Esophagus muscularis mucosa (tissue), 4 donors: ENCODE measurements at places on chromosomes 16 and 17. TPM values are rescaled to one million over a fixed set of nuclear protein-coding genes. Genes with fewer than 3 reads are reported as not detected.

GRCh38 chr16:72930396-72930795 is 117.5 kb downstream of the ZFHX3 start:
- no peaks in the 10 kb centered on the region for H3K27me3 ChIP-seq
- H3K36me3 ChIP-seq: no peaks in the 10 kb centered on the region
- H3K4me3 ChIP-seq: no peak overlapping the region
- DNase-seq: no peak

DNA sequence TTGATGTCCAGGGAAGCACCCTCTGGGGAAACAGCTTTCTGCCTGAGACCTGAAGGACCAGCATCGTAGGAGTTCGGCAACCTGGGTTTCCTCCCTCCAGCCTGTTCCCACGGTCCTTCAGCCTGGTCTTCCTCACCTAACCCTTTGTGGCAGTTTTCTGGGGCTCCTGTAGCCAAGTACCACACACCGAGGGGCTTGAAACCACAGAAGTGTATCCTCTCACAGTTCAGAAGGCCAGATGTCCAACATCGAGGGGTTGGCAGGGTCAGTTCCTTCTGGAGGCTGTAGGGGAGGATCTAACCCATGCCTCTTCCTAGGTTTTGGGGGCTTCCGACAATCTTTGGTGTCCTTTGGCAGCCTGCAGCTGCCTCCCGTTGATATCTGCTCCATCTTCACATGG is 381.0 kb upstream of the TNRC6C start:
- H3K4me3 ChIP-seq: no peak overlapping the region
- H3K27me3 ChIP-seq: no peaks in the 10 kb centered on the region
- no peaks in the 10 kb centered on the region for H3K4me1 ChIP-seq

DNA sequence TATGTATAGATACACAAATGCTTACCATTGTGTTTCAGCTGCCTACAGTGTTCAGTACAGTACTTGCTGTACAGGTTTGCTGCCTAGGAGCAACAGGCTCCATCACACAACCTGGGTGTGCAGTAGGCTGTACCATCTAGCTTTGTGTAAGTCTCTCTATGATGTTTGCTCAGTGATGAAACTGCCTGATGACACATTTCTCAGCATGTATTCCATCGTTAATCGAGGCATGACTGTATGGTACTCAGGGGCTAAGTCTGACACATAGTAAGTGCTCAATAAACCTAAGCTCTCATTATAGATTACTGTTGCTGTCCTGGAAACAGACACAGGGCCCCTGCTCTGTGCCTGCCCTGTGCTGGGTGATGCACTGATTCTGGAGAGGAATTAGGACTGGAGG is 18.1 kb downstream of the KCNJ12 start:
- no peak overlapping the region for H3K27ac ChIP-seq
- no peak for DNase-seq
- H3K27me3 ChIP-seq: no peaks in the 10 kb centered on the region
- H3K4me3 ChIP-seq: no peak overlapping the region

TADA2A gene
- 19.6 TPM for total RNA-seq

GRCh38 chr17:20262226-20263114 is 204.9 kb downstream of the LGALS9B start:
- H3K27me3 ChIP-seq: no peaks in the 10 kb centered on the region
- DNase-seq: no peak
- H3K36me3 ChIP-seq: peaks cover 12% of the 10 kb centered on the region
- H3K27ac ChIP-seq: no peak overlapping the region

EVI2A gene
- 10.6 TPM for total RNA-seq

PIK3R6 gene
- total RNA-seq: 3.3 TPM

GRCh38 chr17:45403906-45404490 is 28.7 kb downstream of the ARHGAP27 start:
- no peak overlapping the region for H3K4me3 ChIP-seq
- no peaks in the 10 kb centered on the region for H3K36me3 ChIP-seq
- peaks cover 25% of the 10 kb centered on the region for H3K27me3 ChIP-seq
- DNase-seq: no peak
- no peak overlapping the region for H3K27ac ChIP-seq

GRCh38 chr17:73660366-73660765 is 16.1 kb upstream of the SDK2 start:
- H3K36me3 ChIP-seq: no peaks in the 10 kb centered on the region
- H3K4me1 ChIP-seq: no peaks in the 10 kb centered on the region
- H3K27ac ChIP-seq: no peak overlapping the region

- no peak for DNase-seq
- no peaks in the 10 kb centered on the region for H3K27me3 ChIP-seq
- no peaks in the 10 kb centered on the region for H3K4me1 ChIP-seq
- H3K36me3 ChIP-seq: peaks cover 67% of the 10 kb centered on the region
- H3K27ac ChIP-seq: no peak overlapping the region
- H3K4me3 ChIP-seq: no peak overlapping the region
These were observed 39.1 kb downstream of the CCDC57 start for GRCh38 chr17:82173351-82174041.

ATP2A1 gene
- total RNA-seq: 0.86 TPM

DNA sequence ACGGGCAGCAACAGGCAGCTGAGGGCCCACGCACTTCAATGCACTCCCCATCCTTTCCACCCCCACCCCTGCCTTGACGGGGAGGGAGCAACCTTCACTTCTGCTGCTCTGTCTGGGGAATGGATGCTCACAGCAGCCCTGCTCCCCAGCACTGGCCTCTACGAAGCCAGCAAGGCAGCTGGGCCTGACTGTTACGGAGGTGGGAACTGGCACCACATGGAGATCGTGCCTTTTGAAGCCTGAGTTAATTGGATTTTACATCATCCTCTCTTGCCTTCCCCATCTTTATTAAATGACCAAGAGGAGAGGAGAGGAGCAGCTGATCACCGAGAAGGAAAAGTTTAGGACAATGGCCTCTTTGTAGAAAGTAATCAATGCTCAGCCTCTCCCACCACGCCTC is 187.0 kb upstream of the RPL38 start:
- H3K27me3 ChIP-seq: no peaks in the 10 kb centered on the region
- H3K27ac ChIP-seq: no peak overlapping the region
- no peaks in the 10 kb centered on the region for H3K4me1 ChIP-seq
- no peaks in the 10 kb centered on the region for H3K36me3 ChIP-seq
- H3K4me3 ChIP-seq: no peak overlapping the region

OR3A1 gene
- total RNA-seq: not detected

MED13 gene
- 49.4 TPM for total RNA-seq

HOXB1 gene
- total RNA-seq: not detected

- DNase-seq: no peak
- H3K27me3 ChIP-seq: no peaks in the 10 kb centered on the region
- no peak overlapping the region for H3K4me3 ChIP-seq
These were observed 2.2 kb downstream of the LDHD start for GRCh38 chr16:75114179-75114945.

- DNase-seq: no peak
- H3K4me1 ChIP-seq: no peaks in the 10 kb centered on the region
- peaks cover 7% of the 10 kb centered on the region for H3K27me3 ChIP-seq
- no peaks in the 10 kb centered on the region for H3K36me3 ChIP-seq
- no peak overlapping the region for H3K4me3 ChIP-seq
These were observed 31.5 kb upstream of the SHISA9 start for GRCh38 chr16:12869698-12870427.

- H3K36me3 ChIP-seq: peaks cover 28% of the 10 kb centered on the region
- DNase-seq: no peak
- H3K4me3 ChIP-seq: no peak overlapping the region
- no peaks in the 10 kb centered on the region for H3K4me1 ChIP-seq
- H3K27ac ChIP-seq: no peak overlapping the region
These were observed 67.0 kb downstream of the CACNG1 start for GRCh38 chr17:67111327-67111726.

GRCh38 chr16:8632675-8633182 is 11.2 kb downstream of the METTL22 start:
- DNase-seq: no peak
- peak overlapping the region; percentile 52 for H3K27ac ChIP-seq
- no peak overlapping the region for H3K4me3 ChIP-seq
- H3K27me3 ChIP-seq: no peaks in the 10 kb centered on the region

DNA sequence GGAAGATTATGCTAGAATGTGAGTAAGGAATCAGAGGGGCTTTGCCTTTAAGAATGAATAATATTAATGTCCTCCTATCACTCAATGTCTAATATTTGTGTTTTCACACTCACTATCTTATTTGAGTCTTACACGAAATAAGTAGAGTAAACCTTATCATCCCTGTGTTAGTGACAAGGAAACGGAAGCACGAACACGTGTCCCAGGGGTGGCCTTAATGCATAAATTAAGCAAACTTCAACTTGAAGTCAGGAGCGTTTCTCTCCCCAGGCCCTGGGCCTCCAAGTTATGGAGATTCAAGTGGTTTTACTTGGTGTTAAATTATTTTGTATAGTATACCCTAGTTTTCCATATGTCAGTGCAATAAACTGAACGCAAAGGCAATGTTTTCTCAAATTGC is 96.0 kb downstream of the WDR59 start:
- no peak overlapping the region for H3K27ac ChIP-seq
- no peak overlapping the region for H3K4me3 ChIP-seq
- no peak for DNase-seq
- H3K27me3 ChIP-seq: no peaks in the 10 kb centered on the region
- H3K4me1 ChIP-seq: no peaks in the 10 kb centered on the region

- H3K27me3 ChIP-seq: no peaks in the 10 kb centered on the region
- no peaks in the 10 kb centered on the region for H3K4me1 ChIP-seq
- DNase-seq: no peak
- H3K36me3 ChIP-seq: no peaks in the 10 kb centered on the region
- no peak overlapping the region for H3K4me3 ChIP-seq
- H3K27ac ChIP-seq: no peak overlapping the region
These were observed 13.2 kb downstream of the ZNF469 start for GRCh38 chr16:88395669-88396584.

DNA sequence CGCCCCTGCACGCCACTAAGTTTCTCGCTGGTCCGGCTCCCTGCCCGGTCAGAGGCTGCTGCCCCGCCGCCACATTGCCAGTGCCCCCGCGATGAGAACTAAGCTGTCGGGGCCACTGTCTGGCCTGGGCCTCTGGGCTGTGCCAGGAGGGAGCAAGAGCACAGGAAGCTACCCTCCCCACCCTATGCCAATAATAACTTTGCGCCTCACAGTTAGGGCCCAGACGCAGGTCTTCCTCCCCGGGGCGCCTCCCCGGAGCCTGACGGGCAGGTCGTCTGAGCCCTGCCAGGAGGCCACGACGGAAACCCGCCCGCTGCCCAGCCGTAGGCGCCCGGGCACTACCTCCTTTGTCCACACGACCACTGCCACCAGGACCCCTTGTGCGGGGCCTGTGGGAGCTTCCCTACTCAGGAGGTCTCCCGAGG is 1.5 kb downstream of the ZFPM1 start:
- H3K27me3 ChIP-seq: peaks cover 23% of the 10 kb centered on the region
- H3K4me1 ChIP-seq: peaks cover 42% of the 10 kb centered on the region
- no peak overlapping the region for H3K27ac ChIP-seq
- H3K36me3 ChIP-seq: no peaks in the 10 kb centered on the region

ZFPM1 gene
- 1.4 TPM for total RNA-seq

DNA sequence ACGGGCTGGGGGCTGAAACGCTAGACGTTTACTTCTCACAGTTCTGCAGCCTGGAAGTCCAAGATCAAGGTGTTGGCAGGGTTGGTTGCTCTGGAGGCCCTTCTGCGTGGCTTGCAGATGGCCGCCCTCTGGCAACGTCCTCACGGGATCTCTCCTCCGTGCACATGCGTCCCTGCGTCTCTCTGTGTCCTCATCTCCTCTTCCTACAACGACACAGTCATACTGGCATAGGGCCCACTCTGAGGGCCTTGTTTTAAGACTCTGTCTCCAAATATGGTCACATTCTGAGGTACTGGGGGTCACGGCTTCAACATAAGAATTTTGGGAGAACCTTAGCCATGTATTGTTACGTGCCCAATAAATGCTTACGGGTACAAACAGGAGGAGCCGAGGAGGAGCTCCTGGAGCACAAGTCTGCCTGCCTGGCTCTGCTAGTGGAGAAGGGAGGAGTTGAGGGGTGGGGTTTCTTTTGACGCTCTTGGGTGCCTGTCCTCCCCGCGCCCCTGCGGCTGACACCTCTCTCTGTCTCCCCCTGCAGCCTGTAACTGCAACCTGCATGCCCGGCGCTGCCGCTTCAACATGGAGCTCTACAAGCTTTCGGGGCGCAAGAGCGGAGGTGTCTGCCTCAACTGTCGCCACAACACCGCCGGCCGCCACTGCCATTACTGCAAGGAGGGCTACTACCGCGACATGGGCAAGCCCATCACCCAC is 141.1 kb downstream of the NTN1 start:
- no peak overlapping the region for H3K4me3 ChIP-seq
- no peak for DNase-seq
- peaks cover 39% of the 10 kb centered on the region for H3K36me3 ChIP-seq
- H3K27ac ChIP-seq: peak overlapping the region; percentile 26
- H3K4me1 ChIP-seq: peaks cover 31% of the 10 kb centered on the region

- no peak for DNase-seq
- no peak overlapping the region for H3K4me3 ChIP-seq
- H3K27ac ChIP-seq: no peak overlapping the region
- H3K27me3 ChIP-seq: no peaks in the 10 kb centered on the region
- peaks cover 68% of the 10 kb centered on the region for H3K36me3 ChIP-seq
- no peaks in the 10 kb centered on the region for H3K4me1 ChIP-seq
These were observed 17.9 kb downstream of the PSME3IP1 start for GRCh38 chr16:57167953-57168352.

DNA sequence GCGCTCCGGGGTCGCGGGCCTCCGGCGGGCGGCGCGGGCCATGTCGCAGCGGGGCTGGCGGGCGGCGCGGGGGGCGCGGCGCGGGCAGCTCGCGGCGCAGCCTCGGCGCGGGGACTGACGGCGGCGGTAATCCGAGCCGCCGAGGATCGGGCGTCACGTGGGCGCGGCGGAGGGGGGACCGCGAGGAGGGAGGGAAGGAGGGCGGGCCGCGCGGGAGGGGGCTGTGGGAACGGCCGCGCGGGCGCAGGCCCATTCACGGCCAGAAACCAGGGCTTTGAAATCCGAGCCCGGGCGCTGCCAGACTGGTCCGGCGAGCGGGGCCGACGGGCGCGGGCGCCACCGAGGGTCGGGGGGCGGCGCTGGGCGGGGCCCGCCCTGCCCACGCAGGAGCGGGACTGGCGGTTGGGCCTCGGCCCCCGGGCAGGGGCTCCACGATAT is at the start of gene MTSS2:
Gene MTSS2, minus strand, starts transcription at position 116 of the 438 bp plus-strand sequence. CDS start 262 bp downstream, outside the sequence.
- no peaks in the 10 kb centered on the region for H3K27me3 ChIP-seq
- H3K27ac ChIP-seq: peak within 1 kb of the TSS; percentile 96
- H3K4me1 ChIP-seq: peaks cover 88% of the 10 kb centered on the region
- H3K36me3 ChIP-seq: no peaks in the 10 kb centered on the region

DNA sequence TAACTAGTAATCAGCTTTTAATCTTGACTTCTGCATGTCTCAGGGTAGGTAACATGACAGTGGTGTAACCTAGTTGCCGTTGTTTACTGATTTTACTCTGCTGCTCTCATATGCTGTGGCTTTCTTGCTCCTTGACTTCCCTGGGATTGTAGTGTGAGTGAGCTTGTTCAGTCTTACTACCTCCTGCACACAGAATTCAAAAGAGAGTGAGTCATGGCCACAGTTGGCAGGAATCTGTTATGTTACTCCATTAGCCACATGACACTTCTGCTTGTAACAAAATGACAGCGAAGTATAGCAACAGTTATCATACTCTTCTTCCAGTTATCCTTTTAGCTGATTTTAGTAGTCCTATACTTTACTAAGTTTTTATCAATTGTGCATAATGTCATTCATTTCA is 18.8 kb downstream of the TNRC6A start:
- no peak for DNase-seq
- H3K4me3 ChIP-seq: no peak overlapping the region
- no peaks in the 10 kb centered on the region for H3K27me3 ChIP-seq
- peaks cover 98% of the 10 kb centered on the region for H3K4me1 ChIP-seq
- peak overlapping the region; percentile 69 for H3K27ac ChIP-seq
- no peaks in the 10 kb centered on the region for H3K36me3 ChIP-seq
